A549 treated with dexamethasone at 1 μM for 4 hours (cell line): ENCODE measurements at places on chromosomes 5 and 9. TPM values are rescaled to one million over a fixed set of nuclear protein-coding genes. Genes with fewer than 3 reads are reported as not detected.

PCDHGA9 gene
- 0.04 to 0.07 TPM (median 0.05 TPM) in 4 of 5 replicates, not detected in the other for total RNA-seq

CNTLN gene
- total RNA-seq = 4.8 to 6.1 TPM (median 5.7 TPM) in 5 replicates

C5orf46 gene
- total RNA-seq = not detected in 5 replicates

STC2 gene
- 33.1 to 44.7 TPM (median 36.9 TPM) in 5 replicates for total RNA-seq

CSF2 gene
- 0.14 to 0.21 TPM (median 0.16 TPM) in 3 of 5 replicates, not detected in the others for total RNA-seq

COL15A1 gene
- total RNA-seq = 0.49 to 0.88 TPM (median 0.59 TPM) in 5 replicates

SNCAIP gene
- total RNA-seq = 0.02 to 0.05 TPM (median 0.04 TPM) in 3 of 5 replicates, not detected in the others

STRBP gene
- total RNA-seq = 16.2 to 17.9 TPM (median 16.5 TPM) in 5 replicates

RANBP3L gene
- total RNA-seq = not detected in 5 replicates

LMX1B gene
- 0.85 to 1.8 TPM (median 1.5 TPM) in 5 replicates for total RNA-seq

SAXO1 gene
- total RNA-seq = 0.04 TPM in 1 of 5 replicates, not detected in the others

NUP188 gene
- total RNA-seq = 31.2 to 48.0 TPM (median 46.4 TPM) in 5 replicates

ANKRD31 gene
- total RNA-seq = 0.03 to 0.06 TPM (median 0.05 TPM) in 4 of 5 replicates, not detected in the other

NKD2 gene
- total RNA-seq = 17.1 to 25.9 TPM (median 23.5 TPM) in 5 replicates

TAF11L5 gene
- total RNA-seq = not detected in 5 replicates

BRIX1 gene
- total RNA-seq = 44.2 to 61.3 TPM (median 55.8 TPM) in 5 replicates

TRAF1 gene
- 1.4 to 2.1 TPM (median 1.7 TPM) in 5 replicates for total RNA-seq

FLT4 gene
- total RNA-seq = 1.9 to 3.7 TPM (median 3.1 TPM) in 5 replicates

DOK3 gene
- total RNA-seq = 1.8 to 5.4 TPM (median 3.9 TPM) in 5 replicates

RAB14 gene
- 46.2 to 63.4 TPM (median 56.0 TPM) in 5 replicates for total RNA-seq

DYNC2I2 gene
- total RNA-seq = 88.8 to 134 TPM (median 124 TPM) in 5 replicates

DIAPH1 gene
- 92.7 to 102 TPM (median 96.0 TPM) in 5 replicates for total RNA-seq

TAF1L gene
- 0.01 TPM in 2 of 5 replicates, not detected in the others for total RNA-seq

MYORG gene
- total RNA-seq = 5.1 to 8.1 TPM (median 7.2 TPM) in 5 replicates

MYMK gene
- total RNA-seq = not detected in 5 replicates

PCDHGA5 gene
- 0.09 to 0.21 TPM (median 0.15 TPM) in 5 replicates for total RNA-seq
